ENCODE measurements at places on chromosomes 16 and 17.

GRCh38 chr17:75679706-75680211, 12.6 kb downstream of the SAP30BP start:
- DNase-seq = no peak

DNA sequence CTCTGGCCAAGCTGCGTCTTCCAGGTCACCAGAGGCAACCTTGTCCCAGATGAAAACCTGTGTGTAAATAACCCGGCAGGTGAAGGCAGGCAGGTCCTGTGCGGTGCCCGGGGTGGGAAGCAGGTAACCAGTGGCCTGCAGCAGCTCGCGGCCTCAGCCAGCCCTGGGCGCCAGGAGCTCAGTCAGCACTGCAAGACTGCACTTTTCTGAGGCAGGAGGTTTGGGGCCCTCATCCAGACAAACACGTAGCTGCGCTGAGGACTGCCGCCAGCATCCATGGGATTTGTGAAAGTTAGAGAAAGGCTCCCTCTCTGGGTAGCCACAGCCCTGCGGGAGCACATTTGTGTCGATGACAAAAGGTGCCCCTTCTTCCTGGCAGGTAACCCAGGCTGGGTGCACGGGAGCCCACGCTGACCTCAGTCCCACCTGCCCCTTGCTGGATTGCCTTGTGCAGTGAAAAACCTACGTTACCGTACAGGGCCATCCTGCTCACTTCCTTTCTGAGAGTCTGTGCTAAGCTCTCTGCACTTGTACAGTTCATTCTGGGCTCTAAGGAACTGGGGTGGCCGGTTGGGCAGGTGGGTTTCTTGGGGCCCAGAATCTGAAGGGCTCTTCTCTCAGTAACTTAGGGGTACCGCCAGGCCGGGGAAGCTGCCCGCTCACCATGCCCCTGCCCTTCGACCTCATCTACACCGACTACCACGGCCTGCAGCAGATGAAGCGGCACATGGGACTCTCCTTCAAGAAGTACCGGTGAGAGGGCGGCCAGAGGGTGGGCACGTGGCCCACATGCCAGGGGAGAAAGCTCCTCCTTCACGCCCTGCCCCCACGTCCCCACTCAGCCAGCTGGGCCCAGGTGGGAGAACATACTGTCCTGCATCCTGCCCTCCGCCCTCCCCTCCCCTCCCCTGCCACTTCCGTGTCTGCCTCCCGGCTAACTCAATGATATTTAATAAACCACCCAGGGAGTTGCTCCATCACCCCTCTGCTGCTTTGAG, 56.4 kb downstream of the MGAT5B start:
- DNase-seq = no peak

GRCh38 chr17:36629252-36629847, 28.0 kb downstream of the MRM1 start:
- peak; percentile 68 for DNase-seq

- DNase-seq = no peak
Measured at GRCh38 chr17:21463204-21463661, 87.1 kb downstream of the KCNJ12 start.

- no peak for DNase-seq
Measured at GRCh38 chr17:44854192-44854591, 6.5 kb downstream of the HIGD1B start.

- DNase-seq = no peak
Measured at GRCh38 chr16:81149614-81150013, 53.4 kb upstream of the GCSH start.

DNA sequence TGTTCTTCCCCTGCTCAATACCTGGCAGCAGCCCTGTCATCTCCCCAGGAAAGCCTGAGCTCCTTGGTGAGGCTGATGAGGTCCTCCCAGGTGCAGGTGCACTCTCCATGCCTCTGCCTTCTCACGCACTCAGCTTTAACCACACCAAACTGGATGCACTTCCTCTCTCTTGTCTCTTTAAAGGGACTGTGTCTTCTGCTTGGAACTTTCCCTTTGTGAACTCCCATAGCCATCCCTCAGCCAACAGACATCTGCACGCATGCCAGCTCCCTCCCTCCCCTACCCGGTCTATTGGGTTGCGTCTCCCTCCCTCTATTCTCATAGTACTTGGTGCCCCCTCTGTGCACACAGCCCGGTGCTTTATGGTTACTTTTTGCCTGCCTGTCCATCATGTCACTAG, 231.2 kb downstream of the MSI2 start:
- DNase-seq = no peak

DNA sequence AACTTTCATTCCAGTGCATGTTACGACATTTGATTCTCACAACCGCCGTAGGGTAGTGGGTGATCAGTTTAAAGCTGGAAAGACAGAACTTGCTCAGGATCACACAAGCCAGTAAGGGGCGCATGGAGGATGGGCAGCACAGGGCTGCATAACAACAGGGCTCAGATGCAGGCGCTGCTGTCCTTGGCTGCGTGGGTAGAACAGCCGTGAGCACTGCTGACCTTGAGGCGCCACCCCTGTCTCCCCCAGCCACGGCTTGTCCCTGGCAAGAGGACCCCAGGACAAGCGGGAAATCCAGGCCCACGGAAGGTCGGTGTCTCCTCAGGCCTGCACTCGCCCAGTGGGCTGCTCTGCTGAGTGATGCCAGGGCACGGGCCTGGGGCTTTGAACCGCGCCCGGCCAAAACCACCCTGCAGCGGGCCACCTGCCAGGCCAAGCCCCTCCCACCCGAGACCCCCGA, 84.7 kb downstream of the LMF1 start:
- no peak for DNase-seq

GRCh38 chr17:2053380-2054261, 1.3 kb upstream of the HIC1 start:
- peak; percentile 76 for DNase-seq

- no peak for DNase-seq
Measured at GRCh38 chr17:16889088-16889465, 82.8 kb downstream of the TNFRSF13B start.

DNA sequence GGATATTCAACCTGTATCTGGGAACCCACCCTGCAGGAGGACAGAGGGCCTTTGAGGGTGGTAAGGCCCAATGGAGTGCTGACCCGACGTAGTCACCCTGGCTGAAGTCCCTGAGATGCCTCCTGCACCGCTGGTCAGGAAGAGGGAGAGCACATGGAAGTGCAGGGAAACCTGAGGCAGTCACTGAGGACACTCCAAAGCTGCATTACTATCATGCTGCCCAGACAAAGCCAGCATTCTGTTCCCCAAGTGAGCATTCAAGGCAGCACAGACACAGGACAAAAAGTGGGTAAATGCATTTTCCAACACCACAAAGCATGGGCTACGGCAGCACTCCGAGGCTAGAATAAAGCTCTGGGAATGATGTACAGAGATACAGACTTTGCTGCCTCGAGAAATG, 46.8 kb upstream of the BCAR1 start:
- DNase-seq = no peak

GRCh38 chr17:39659279-39660010, 5.7 kb upstream of the TCAP start:
- no peak for DNase-seq

GRCh38 chr17:80861892-80862291, 129.7 kb upstream of the CHMP6 start:
- peak; percentile 42 for DNase-seq

GRCh38 chr16:75475420-75475847, 10.9 kb upstream of the TMEM170A start:
- no peak for DNase-seq

GRCh38 chr16:23155445-23156049, 6.3 kb upstream of the USP31 start:
- DNase-seq = peak; percentile 22

- no peak for DNase-seq
Measured at GRCh38 chr17:10463402-10463801, 6.0 kb downstream of the MYH4 start.

DNA sequence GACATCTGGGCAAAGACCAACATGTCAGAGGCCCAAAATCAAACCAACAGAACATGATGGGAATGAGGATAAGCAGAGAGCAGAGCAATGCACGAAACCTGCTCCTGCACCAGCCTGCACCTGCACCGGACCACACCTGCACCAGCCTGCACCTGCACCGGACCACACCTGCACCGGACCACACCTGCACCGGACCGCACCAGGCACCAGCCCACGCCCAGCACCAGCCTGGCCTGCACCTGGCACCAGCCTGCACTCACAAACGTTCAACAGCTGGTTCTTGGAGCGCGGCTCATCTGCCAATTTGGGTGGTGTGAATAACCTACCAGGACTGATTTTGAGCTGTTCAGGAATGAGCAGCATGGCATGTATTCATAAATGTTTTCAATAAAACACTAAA, 18.2 kb downstream of the CEP131 start:
- no peak for DNase-seq

DNA sequence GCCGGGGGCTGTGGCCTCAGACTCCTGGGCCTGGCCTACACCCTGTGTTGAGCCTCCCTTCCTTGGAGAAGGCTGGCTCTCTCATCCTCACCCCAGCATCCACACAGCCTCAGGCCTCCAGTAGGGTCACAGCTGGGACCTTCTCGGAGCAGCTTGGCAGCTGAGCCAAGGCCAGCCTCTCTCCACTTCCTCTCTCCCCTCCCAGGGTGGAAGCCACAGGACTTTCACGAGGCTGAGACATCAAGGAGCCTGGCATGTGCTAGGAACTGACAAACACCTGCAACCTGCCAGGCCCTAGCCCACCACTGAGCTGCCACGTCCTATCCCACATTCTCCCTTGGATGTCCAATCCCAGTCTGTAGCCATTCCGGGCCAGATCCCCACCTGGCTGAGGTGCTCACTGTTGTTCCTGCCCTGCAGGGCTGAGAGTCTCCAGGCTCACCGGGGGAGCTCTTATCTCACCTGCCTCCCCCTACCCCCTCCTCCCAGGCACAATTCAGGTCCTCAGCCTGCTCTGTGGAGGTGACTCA, 3.1 kb downstream of the MMP15 start:
- no peak for DNase-seq

DNA sequence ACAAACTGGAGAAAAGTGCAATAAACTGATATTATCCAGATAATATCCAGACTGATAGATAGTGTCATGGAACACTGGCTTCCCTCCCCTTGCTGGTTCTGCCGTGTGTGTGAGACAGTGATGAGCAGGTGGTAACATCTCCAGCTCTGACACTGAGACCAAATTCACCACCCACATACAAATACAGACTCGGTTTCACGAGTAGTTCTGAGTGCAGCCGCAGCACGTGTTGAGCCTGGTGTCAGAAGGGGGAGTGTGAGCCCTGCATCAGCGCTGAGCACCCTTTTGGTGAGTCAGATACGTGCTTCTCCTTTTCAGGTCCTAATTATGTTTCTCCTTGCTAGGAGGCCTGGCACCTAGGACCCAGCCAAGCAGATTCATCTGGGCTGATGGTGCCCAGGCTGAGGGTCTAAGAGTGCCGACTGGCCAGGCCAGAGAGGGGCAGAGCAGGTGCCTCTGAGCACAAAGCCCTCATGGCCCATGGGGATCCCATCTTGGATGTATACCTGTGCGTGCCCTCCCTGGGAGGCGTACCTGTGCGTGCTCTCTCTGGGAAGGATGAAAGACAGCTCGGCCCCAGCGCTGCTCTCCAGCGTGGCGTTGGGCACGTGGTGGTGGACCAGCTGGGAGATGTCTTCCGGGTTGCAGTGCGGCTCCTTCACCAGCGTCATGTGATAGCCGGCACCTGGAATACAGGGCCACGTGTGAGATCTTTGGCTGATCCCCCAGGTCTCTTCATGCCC, 27.3 kb upstream of the RNPS1 start:
- DNase-seq = no peak

GRCh38 chr16:15517743-15518377, 83.5 kb downstream of the BMERB1 start:
- DNase-seq = no peak

DNA sequence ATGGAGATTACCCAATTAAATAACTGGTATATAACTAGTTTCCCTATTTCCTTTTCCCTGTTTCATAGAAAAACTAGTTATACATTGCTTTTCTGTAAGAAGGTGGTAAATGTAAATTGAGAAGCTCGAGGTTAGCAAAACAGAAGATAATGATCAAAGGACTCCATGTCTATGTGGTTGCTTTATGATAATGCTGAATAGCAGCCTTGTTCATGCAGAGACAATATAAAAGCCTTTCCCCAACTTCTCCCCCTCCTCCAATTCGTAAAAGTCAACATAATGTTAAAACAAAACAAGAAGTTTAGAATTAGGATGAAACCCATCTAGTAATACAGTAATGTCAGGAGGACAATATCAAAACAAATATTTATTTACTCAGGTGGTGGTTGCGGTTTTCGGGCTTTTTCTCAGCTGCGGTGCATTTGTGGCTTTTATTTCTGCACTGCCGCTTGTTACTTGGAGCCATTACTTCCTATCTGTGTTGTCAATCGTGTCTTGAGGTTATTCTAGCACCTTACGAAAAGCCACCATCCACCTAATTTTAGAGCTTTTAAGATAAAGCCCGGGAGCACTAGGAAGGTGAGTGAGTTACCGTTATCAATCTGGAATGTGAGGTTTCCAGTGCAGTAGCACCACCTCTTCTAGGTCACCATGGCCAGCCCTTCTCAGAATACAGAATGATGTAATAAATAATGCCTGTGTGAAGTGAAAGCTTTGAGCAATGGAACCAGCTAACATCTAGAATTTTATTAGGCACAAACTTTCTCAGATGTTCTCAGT, 297.5 kb downstream of the CDH13 start:
- no peak for DNase-seq

DNA sequence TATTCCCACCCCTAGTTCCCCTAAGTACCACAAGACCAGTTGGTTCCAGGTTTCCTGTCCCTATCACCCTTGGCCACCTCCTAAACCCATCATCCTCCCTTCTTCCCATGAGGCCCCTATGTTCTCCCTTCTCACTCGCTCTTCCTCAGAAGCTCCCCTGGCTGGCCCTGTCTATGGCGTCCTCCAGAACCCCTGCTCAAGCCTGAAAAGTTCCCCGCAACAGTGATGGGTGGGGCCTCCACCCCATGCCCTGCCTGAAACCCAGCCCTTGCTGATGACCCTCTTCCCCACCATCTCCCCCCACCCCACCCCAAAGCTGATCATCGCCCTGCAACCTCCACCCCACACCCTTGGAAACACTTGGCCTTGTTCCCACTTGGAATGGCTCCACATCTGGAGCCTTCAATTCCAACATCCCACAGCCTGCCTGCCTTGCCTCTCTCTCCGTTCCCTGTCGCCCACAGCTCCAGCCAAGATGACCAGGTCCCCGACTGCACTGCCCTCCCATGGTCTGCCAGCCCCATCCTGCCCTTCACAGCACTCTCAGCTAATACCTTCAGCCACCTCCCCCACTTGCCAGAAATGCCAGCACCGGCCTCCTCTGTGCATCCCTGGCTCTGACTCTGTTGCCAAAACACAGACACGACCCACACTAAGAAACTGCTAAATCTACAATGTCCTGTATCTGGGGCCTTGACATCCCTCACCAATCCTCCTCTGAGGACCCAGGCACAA, 10.5 kb downstream of the OSBPL7 start:
- no peak for DNase-seq

DNA sequence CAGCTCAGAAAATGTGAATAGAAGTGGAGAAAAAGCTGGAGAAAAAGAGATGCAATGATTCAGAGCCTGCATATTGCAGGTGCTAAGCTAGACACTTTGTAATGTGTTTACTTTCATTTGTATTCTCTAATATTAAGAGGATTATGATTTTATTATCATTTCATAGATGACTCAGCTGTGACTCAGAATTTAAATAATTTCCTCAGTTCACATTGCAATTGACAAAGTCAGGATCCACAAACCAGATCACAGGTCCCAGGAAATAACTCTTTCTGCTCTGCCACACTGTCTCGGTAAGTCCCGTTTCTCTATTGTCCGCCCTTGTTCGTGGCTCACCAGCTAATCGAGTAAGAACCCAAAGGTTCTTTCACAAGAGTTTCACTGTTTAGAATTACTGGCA, 235.4 kb upstream of the MON1B start:
- peak; percentile 44 for DNase-seq

- DNase-seq = peak; percentile 11
Measured at GRCh38 chr16:30901201-30902028, 5.0 kb downstream of the CTF1 start.

GRCh38 chr17:78723957-78724356, 58.1 kb downstream of the CYTH1 start:
- no peak for DNase-seq
